ENCODE measurements at places on chromosomes 16 and 17. TPM values are rescaled to one million over a fixed set of nuclear protein-coding genes. Genes with fewer than 3 reads are reported as not detected.
A peak's percentile ranks its signal among the peaks of the same experiment; 100 is the strongest.

GRCh38 chr17:17236295-17237025 lies 508 bp downstream of the FLCN start:
- H3K27me3 ChIP-seq = no peaks in the 10 kb centered on the region
- H3K36me3 ChIP-seq = no peaks in the 10 kb centered on the region
- no peak for DNase-seq
- peak overlapping the region; percentile 99 for H3K27ac ChIP-seq
- peak overlapping the region; percentile 95 for H3K4me3 ChIP-seq

DNA sequence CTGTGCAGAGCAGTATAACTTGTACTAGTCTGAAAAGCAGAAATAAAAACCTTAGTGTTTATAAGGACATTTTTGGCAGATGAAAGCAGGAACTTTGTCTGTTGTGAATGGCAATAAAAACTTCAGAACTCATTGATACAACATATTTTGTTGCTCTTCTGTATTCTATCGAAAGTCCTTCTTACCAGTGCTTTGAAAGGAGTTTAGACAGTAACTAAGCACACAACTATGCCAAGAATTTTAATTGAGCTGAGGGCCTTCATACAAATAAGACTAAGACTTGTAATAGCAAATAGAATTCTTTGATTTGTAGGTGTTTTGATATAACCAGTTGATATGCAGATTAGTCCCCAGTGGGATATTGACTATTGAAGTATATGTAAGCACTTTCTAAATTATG lies 308.4 kb downstream of the ZFHX3 start:
- peaks cover 2% of the 10 kb centered on the region for H3K4me1 ChIP-seq
- no peak for DNase-seq
- peaks cover 7% of the 10 kb centered on the region for H3K36me3 ChIP-seq
- no peak overlapping the region for H3K27ac ChIP-seq

- H3K4me3 ChIP-seq = no peak overlapping the region
- no peak for DNase-seq
- H3K27ac ChIP-seq = no peak overlapping the region
- H3K27me3 ChIP-seq = no peaks in the 10 kb centered on the region
- H3K36me3 ChIP-seq = no peaks in the 10 kb centered on the region
Observed at GRCh38 chr16:9976601-9977000, 205.6 kb downstream of the GRIN2A start.

- H3K4me3 ChIP-seq = no peak overlapping the region
- no peaks in the 10 kb centered on the region for H3K27me3 ChIP-seq
- DNase-seq = no peak
- H3K27ac ChIP-seq = no peak overlapping the region
Observed at GRCh38 chr17:13736916-13737315, 135.2 kb upstream of the HS3ST3A1 start.

DNA sequence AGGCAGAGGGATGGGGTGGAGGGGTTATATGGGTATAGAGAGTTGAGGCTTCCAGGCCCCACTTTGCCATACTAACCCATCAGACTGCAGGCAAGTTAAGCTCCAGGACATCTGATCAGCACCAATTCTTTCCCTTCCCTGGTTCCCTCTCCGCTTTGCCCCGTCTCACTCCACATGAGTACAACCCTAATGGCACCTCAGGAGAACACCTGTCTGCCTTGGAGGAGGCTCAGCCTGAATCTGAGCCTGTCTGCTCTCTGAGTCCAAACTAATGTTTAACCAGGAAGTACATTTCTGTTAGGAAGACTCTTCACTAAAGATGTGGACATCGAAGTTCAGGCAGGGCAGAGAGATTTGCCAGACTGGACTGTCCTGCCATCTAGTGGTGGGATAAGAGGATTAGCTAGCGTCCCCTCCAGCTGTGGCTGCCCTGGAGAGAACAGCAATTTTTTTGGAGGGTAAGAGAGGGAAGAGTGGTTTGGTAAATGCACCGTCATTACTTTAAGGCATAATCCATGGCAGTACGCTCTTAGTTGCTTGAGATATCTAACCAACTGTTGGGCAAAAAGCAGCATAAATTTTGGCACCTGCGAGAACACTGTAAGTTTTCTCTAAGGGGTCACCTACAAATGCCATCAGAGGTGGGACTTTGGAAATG lies 29.2 kb upstream of the LRRC75A start:
- H3K4me1 ChIP-seq = peaks cover 4% of the 10 kb centered on the region
- H3K27me3 ChIP-seq = peaks cover 12% of the 10 kb centered on the region
- H3K36me3 ChIP-seq = no peaks in the 10 kb centered on the region
- H3K27ac ChIP-seq = no peak overlapping the region

GRCh38 chr16:28859326-28859725 lies 4.3 kb upstream of the SH2B1 start:
- peaks cover 13% of the 10 kb centered on the region for H3K4me1 ChIP-seq
- H3K36me3 ChIP-seq = no peaks in the 10 kb centered on the region
- no peaks in the 10 kb centered on the region for H3K27me3 ChIP-seq
- peak overlapping the region; percentile 21 for H3K27ac ChIP-seq
- no peak overlapping the region for H3K4me3 ChIP-seq
- no peak for DNase-seq

DNA sequence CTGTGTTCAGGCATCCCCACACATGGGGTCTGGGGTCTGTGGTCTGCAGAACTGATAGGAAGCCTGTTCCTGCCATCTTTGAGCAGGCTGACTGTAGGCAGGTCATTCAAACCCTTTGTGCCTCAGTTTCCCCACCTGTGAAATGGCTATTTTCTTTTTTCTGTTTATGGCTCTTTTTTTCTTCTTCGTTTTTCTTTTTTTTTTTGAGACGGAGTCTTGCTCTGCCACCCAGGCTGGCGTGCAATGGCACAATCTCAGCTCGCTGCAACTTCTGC lies 72.5 kb downstream of the ABCC6 start:
- DNase-seq = no peak
- no peaks in the 10 kb centered on the region for H3K27me3 ChIP-seq
- peak overlapping the region; percentile 79 for H3K27ac ChIP-seq
- H3K36me3 ChIP-seq = no peaks in the 10 kb centered on the region

DNA sequence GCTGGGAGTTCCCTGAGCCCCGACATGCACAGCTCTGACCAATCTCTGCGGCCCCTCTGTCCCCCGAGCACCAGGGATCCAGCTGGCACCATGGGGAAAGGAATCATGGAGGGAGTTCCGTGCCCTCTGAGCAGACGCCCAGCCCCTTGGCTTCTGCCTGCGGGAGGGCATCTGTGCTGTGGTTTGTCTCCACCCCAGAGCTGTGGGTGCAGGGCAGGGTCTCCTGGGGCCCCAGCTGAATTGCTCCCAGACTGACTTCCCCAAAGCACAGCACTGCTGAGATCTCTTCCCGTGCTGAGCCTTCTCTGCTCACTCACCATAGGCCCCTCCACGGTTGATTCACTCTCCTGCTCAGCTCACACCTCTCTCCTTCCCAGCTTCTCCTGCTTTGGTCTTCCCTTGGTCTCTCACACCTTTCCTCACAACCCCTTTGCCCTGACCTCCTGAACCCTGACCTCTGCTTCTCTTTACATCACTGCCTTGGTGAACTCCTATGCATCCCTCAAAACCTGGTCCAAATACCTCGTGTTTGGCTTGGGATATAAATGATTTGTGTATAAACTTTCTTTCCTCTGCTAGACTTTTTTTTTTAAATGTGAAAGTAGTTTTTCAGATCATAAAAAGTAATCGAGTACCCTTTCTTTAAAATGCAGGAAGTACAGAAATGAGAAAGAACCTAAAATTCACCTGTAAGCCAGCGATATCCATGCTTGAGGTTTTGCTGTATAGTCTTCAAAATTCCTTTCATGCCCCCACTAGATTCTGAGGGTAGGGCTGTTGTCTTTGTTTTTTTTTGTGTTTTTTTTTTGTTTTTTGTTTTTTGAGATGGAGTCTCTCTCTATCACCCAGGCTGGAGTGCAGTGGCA lies 265.3 kb downstream of the SEC14L1 start:
- no peaks in the 10 kb centered on the region for H3K36me3 ChIP-seq
- peaks cover 65% of the 10 kb centered on the region for H3K4me1 ChIP-seq
- DNase-seq = no peak
- no peaks in the 10 kb centered on the region for H3K27me3 ChIP-seq
- H3K4me3 ChIP-seq = peak overlapping the region; percentile 92
- H3K27ac ChIP-seq = peak overlapping the region; percentile 100

DNA sequence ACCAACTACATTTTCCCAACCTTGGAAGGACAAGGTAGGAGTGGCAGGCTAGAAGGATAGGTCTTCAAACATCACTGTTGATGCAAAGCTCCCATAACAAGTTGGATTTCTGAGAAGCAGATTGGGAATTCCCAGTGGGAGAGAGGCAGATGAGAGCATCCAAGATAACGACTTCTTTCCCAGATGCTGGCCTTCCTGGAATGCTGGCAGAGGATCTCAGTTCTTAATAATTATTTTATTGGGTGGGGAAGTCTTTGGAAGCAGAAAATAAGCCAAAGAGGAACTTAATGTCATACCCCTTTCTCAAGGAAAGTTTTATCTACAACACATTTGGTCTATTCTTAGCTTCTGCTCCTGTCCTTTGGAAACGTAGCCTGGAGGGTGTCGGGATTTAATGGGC lies 64.5 kb downstream of the MPRIP start:
- H3K4me1 ChIP-seq = peaks cover 36% of the 10 kb centered on the region
- H3K4me3 ChIP-seq = no peak overlapping the region
- no peaks in the 10 kb centered on the region for H3K27me3 ChIP-seq
- DNase-seq = no peak

DNA sequence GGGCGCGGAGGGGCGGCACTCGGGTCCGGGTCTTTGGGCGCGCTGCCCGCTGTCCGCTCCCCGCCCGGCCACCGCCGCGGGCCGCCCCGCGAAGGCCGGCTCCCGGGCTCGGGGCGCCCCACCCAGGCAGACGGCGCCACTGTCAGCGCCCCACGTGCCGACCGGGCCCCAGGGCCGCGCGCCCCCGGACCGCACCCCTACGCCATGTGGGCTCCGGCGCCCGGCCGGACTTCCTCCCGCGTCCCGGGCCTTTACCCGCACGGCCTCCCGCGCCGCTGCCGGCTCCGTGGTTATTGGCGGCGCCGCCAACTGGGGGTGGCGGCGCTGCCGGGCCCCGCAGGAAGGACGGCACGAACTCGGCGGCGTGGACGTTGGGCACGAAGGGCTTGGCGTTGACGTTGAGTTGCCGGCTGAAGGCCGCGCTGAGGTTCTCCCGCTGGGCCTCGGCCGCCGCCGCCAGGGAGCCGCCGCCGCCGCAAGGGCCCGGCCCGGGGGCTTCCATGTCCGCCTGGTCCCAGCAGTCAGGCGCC lies 577 bp downstream of the GSPT1 start:
- peak overlapping the region; percentile 97 for H3K27ac ChIP-seq
- H3K36me3 ChIP-seq = no peaks in the 10 kb centered on the region
- DNase-seq = no peak

- H3K36me3 ChIP-seq = peaks cover 21% of the 10 kb centered on the region
- no peak for DNase-seq
- H3K27me3 ChIP-seq = no peaks in the 10 kb centered on the region
- no peak overlapping the region for H3K4me3 ChIP-seq
- no peak overlapping the region for H3K27ac ChIP-seq
Observed at GRCh38 chr16:81350306-81350615, 35.5 kb downstream of the GAN start.

DNA sequence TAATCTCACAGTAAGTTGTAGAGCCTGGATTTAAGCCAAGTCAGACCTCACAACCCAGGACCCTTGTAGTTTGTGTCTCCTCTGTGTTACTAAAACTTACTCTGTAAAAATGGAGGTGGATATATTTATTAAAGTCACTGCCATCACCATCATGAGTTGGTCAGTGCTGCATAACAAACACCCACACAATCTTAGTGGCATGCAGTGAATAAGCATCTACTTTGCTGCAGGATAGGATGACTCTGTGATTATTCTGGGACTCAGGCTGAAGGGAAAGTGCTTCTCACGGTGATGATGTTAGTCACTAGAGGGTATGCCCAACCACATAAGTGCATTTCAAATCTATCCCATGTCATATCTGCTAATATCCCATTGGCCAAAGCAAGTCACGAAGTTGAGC lies 398.7 kb downstream of the XYLT1 start:
- H3K4me3 ChIP-seq = peak overlapping the region; percentile 9
- no peaks in the 10 kb centered on the region for H3K36me3 ChIP-seq
- H3K27ac ChIP-seq = peak overlapping the region; percentile 31
- DNase-seq = no peak

- no peak for DNase-seq
- no peaks in the 10 kb centered on the region for H3K36me3 ChIP-seq
- no peak overlapping the region for H3K4me3 ChIP-seq
- peaks cover 25% of the 10 kb centered on the region for H3K27me3 ChIP-seq
Observed at GRCh38 chr16:66369055-66369592, 2.6 kb downstream of the CDH5 start.

DNA sequence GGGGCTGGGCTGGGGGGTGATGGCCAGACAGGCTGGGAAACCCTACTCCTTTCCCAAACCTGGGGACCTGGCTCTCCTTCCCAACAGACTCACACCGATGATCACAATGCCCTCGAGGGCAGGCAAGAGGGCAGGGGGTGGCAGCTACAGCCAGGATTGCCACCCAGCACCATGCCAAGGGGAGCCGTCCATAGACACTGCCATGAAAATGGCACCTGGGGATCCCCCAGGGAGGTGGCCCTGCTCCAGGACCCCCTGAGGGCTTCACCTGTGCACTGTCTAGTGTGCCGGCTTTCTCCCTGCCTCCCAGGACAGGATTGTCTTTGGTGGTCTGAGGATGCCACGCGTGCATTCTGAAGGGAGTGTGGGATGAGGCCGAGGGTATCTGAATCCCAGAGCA lies 24.6 kb downstream of the RPH3AL start:
- H3K27ac ChIP-seq = no peak overlapping the region
- no peaks in the 10 kb centered on the region for H3K27me3 ChIP-seq
- H3K4me3 ChIP-seq = no peak overlapping the region
- H3K4me1 ChIP-seq = no peaks in the 10 kb centered on the region
- DNase-seq = no peak

Gene TNFSF12
- total RNA-seq = 26.6 TPM

Gene TBC1D16
- 2.6 TPM for total RNA-seq

Gene MT1F
- total RNA-seq = 18.9 TPM

Gene ARL4D
- total RNA-seq = 1.6 TPM

Gene PAGR1
- total RNA-seq = 31.3 TPM

Gene HAS3
- 4.0 TPM for total RNA-seq

Gene CHST4
- not detected for total RNA-seq

Gene SLFN14
- total RNA-seq = not detected

Gene RASD1
- total RNA-seq = 2.8 TPM

Gene SKAP1
- 73.0 TPM for total RNA-seq

Gene NECAB2
- not detected for total RNA-seq

Gene HOXB8
- total RNA-seq = not detected

All from naive thymus-derived CD8-positive, alpha-beta T cell (primary cell).